ENCODE measurements at places on chromosomes 1 and 21.

DNA sequence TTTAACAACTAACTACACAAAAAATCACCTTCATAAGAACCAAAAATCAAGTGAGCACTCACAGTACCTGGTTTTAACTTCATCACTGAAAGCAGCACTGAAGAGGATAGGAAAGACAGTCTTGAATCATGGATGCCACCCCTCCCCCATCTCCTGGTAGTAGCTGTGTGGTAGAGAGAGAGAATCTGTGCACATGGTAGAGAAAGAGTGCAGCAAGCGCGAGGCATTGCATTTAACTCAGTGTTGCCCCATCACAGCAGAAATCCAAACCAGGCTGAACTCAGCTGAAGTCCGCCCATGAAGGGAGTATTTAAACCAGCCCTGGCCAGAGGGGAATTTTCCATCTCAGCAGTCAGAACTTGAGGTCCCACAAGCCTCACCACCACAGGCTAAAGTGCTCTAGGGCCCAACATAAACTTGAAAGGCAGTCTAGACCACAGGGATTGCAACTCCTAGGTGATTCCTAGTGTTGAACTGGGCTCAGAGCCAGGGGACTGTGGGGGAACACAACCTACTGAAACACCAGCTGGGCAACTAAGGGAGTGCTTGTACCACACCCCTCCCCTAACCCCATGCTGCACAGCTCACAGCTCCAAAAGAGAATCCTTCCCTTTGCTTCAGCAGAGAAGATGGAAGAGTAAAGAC, 38.4 kb downstream of the VAV3 start:
- DNase-seq = no peak

- no peak for DNase-seq
Measured at GRCh38 chr21:36749935-36750575, 51.1 kb downstream of the SIM2 start.

DNA sequence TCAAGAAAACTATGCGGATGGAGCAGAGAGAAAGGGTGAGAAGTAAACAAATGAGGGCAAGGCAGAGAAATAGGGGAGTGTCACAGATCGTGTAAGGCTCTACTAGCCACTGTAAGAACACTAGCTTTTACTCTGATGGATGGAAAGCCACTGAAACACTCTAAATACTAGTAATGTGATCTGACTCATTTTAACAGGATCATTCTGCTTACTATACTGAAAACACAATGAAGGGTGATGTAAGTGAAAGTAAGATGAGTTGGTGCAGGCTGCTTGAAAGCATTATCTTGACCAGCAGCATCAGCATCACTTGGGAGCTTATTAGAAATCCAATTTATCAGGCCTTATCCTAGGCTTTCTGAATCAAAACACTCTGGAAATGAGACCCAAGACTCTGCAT, 32.7 kb downstream of the TUT4 start:
- DNase-seq = no peak

DNA sequence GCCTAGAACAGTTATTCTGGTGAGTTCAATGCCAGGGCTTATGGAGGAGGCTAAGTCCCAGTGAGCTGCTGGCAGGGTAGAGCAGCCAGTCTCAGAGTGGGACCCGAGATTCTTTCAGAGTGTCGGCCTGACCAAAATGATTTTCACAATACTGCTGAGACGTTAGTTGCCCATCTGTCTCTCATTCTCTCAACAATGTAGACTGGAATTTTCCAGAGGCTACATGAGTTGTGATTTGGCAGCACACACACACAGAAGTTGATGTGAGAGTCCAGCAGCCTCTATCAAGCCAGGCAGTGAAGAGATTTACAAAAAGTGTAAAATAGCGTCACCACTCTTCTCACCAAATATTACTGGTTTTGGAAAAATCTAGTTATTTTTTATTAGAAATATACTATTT, 21.7 kb downstream of the CACNA1S start:
- DNase-seq = no peak

DNA sequence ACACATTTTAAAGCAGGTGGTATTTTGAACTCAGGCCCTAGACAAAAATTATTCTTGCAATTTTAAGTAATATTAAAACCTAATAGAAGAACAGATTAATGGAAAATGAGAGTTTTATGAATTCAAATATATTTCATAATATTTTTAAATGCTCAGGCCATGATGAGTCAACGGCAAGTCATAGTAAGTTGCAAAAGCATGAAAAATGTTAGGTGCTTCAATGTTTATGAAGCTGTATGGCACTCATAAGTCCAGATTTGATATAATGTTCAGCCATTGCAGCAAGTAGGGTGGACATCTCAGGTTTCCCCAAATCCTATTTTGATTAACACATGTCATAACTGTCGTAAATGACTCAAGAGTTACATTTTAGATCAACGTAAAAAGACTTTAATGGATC, 112.6 kb downstream of the GRIK1 start:
- no peak for DNase-seq

DNA sequence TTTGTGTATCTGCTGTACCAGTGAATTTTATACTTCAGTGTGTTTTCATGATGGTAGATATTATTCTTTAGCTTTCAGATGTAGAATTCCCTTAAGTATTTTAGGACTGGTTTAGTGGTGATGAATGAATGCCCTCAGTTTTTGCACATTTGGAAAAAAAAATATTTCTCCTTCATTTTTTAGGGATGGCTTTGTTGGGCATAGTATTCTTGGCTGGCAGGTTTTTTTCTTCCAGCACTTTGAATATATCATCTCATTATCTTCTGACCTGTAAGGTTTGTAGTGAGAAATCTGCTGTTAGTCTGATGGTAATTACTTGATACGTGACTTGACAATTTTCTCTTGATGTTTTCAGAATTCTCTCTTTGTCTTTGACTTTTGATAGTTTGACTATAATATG, 66.8 kb downstream of the XPR1 start:
- DNase-seq = no peak

GRCh38 chr1:82319546-82319945, 518.8 kb downstream of the ADGRL2 start:
- no peak for DNase-seq

- no peak for DNase-seq
Measured at GRCh38 chr1:41963636-41964035, 44.9 kb upstream of the HIVEP3 start.

- DNase-seq = no peak
Measured at GRCh38 chr1:63624911-63625310, 31.7 kb downstream of the PGM1 start.

DNA sequence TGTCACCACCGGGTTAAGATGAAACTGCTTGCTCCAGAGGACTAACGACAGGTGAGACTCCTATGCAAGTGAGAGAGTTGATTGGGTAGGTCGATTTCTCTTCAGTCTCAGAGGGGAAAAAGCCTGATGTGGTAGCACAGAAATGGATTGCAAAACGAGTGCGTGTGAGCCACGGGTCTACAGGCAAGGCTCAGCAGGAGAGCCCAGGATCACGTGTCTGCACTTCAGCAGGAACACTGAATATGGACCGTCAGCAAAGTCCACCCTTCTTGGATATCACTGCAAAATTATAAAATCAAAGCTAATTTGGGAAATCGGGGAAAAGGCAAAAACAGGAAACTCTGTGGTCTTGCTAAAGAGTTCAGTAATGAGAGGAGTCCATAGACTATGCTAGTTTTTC, 107.7 kb upstream of the ZNF648 start:
- no peak for DNase-seq

DNA sequence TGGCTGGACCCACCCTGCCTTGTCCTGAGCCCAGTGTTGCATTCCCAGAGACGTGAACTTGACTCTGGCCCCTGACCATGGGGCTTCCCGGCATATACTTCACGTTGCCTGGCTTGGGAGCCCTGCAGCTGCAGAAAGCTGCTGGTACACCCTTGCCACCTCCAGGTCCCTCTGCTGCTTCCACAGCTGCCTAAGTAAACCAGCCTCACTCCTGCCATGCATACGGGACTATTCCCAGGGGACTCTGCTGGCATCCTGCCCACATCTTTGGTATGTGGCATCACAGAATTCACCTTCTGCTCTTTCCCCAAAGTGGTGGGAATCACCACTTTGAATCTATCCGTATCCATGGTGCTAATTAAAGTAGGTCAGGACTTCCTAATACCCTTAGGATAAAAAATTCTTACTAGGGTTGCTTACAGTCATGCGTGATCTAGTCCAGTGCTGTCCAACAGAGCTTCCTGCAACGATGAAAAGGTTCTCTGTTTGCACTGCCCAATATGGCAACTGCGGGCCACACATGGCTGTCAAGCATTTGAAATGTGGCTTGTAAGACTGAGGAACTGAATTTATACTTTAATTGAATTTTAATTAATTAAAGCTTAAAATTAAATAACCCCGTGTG, 203.0 kb downstream of the GRIK3 start:
- DNase-seq = no peak

- DNase-seq = no peak
Measured at GRCh38 chr1:218592688-218593087, 247.6 kb downstream of the TGFB2 start.

DNA sequence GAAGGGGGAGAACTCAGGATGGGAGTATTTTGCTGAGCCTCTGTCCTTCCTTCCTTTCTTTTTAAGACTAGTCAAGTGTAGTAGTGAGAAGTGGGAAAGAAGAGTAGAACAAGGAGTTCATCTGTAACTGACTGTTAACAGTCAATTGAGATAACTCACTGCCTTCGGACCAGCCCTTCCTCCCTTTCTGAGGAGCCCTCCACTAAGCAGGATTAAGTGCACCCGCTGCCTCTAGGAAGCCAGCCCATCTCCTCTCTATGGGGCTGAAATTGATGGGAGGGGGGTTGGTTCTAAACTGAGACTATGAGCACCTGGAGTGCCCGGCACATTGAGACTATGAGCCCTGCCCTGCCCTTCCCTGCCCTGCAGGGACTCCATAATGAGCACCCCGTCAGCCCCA, 72.7 kb upstream of the TINAGL1 start:
- no peak for DNase-seq

- no peak for DNase-seq
Measured at GRCh38 chr1:102661481-102661880, 446.8 kb downstream of the COL11A1 start.

GRCh38 chr1:47823040-47823808, 174.0 kb downstream of the TRABD2B start:
- no peak for DNase-seq

DNA sequence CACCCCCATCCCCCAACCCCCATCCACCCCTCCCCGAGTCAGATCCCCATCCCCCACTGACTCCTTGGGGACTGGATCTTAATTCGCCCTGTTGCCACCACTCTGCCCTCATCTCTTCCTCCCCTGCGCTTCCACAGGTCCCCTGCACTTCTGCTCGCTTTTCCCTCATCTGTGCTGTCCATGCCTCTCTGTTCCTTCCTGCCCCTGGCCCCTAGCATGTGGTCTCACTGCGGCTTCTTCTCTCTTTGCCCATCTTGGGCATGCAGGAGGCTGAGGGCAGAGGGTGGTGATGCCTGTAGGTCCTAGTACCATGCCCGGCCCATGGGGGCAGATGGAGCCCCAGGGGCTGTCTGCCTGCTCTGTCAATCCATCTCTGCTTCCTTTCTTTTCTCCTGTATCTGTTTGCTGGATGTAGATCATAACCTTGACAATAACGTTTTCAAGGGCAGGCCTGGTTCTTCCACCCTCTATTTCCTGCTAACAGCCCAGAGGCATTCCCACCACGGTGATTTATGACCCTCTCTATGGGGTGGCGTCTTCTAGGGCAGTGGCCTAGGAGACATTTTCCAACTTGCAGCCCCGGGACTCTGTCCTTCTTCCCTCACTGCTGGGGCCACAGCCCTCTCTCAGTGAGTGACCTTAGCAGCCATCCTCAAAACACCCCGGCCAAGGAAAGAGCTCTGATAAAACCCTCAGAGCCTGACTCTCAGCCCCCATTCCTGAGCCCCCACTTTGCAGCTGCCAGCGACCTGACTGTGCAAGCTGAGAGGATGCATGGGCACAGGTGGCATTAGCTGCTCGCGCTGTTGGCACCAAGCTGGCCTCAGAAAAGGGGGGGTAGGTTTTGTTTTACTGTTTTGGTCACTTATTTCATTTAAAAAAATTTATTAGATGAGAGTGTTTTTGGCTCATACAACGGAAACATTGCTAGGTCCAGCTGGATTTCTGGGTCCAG, 33.9 kb downstream of the TMEM51 start:
- DNase-seq = no peak

DNA sequence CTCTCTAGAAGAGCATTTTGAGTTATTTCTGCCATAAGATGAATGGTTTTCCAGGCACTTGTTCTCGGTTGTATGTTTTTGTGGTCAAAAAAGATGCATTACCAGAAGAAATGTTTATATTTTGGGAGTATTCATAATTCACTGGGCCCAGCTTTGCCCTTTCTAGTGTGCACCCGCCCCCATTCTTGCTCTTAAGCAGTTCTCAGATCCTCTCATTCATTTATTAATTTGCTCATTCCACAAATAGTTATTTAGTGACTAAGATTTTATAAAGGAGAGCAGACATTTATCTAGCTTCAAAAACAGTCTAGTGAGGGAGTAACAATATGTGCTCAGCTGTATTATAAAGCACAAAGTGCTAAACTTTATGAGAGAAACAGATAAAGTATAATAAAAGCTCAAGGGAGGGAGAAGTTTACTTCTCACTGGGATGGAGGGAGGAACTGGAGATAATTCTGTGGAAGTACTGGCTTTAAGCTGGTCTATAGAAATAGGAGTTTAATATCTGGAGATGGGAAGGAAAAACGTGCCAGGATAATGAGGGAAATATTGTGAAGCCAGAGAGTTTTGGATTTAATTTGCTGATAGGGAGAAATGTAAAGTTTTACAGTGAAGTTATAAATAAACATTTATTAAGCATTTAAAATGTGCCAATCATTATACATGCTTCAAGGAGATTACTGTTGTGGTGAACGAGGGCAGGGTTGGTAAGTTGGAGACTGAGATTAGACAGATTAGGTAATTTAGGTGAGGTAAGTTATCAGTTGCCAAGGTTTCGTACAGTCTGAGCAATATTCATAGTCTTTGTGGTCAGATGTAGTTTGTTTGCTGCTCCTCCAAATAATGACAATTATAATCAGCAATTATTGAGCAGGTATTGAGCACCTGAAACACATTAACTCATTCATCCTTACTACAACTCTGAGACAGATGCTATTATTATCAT, 9.1 kb upstream of the MACF1 start:
- no peak for DNase-seq
